ENCODE measurements at places on chromosomes 12 and 14.

DNA sequence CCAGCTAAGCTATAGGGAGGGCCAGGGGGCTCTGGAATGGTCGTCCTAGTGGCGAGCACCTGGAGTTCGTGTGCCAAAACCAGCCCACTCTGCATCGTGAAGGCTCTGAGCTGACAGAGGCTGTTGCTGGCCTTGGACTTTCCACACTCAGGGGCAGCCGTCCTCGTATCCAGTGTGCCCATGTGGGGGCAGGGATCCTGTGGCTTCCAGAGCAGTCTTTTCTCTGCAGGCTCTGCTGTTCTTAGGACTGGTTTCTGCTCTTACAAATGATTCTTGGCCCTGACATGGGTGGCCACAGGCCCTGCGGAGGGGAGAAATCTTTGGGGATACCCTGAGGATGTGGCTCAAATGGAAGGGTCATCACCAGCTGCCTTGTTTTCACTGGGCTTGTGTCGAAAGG is 177.4 kb upstream of the FKBP4 start:
- DNase-seq = no peak

DNA sequence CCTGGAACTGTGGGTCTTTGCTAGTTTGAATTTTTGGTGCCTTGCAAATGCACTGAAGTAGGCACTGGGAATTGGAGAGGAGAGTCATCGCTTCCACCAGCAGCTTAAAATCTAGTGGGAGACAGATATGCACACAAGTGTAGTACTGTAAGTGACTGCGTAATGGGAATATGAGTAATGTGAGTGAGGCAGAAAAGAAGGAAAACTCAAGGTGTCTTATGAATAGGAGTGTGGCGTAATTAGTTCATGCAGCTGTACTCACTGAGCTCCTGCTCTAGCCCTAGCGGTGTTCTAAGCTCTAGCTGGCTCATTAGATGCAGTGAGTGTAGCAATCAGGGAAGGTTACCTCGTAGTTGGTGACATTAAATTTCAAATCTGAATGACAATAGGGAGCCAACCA is 2.8 kb downstream of the TCP11L2 start:
- no peak for DNase-seq

DNA sequence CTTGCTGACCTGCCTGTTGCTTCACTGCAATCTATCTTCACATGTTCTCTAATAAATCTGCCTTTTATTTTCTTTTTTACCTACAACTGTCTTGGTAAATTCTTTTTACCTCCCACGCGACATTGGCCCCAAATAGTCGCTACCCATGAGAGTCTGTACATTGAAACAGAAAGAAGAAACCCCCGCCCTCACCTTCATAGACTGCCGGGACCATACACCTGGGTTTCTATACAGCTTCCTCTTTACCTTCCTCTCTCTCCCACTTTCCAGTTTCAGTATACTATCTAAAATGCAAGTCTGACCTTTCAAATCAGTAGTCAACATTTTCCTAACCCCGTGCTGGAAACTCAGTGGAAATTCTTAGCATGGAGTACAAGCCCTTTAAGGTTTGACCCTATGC is 4.8 kb downstream of the SLC8A3 start:
- peak; percentile 6 for DNase-seq

- no peak for DNase-seq
These were observed 75.3 kb downstream of the CCDC91 start for GRCh38 chr12:28265435-28266042.

- DNase-seq = no peak
These were observed 35.5 kb upstream of the MAX start for GRCh38 chr14:65137648-65138307.

GRCh38 chr14:58547649-58548048 is 90.1 kb upstream of the DACT1 start:
- no peak for DNase-seq

DNA sequence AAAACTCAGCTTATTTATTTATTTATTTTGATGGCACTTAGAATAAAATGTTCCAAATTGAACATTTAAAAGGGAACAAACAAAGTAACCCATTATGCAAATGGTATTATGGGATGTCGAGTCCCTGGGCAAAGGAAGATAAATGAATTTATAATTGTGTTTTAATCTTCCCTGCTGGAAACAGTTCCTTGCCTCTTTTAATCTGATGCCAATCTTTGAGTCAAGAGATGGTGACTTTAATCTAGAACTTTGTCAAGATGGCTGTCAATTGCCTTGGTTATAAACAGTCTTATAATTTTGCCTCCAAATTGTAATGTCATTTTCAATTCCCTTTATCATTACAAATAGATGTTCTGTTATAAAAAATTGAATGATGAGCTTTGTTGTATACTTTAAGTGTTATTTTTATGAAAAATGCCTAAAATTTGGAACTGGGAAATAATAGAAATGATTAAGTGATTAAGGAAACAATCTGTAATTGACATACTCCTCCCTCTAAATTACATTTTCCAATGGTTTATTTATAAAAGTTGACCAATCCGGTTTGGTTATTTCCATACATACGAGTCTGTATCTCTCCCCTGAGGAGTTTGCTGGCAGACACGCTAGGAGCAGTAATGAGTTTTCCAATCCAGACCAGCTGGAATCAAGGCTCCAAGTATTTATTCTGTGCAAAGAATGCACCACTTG is 134.9 kb upstream of the FRMD6 start:
- no peak for DNase-seq

- no peak for DNase-seq
These were observed 71.8 kb downstream of the NTN4 start for GRCh38 chr12:95718772-95719171.

DNA sequence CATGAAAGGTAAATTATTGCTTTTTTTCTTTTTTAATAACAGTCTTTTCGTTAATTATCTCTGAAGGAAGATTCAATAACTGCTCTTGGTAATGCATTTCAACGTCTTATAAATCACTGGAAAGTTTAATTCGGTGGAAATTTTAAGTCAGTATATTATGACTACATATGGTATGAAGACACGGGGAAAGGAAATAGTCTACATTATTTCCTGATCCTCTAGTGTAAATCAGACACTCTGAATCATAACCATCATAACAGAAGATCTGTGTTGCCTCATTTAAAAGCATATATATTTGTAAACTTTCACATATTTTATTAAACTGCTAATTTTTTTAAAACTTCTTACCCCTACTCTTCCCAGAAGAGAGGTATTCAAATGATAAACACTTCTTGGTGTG is 53.7 kb downstream of the EFCAB11 start:
- DNase-seq = no peak

- DNase-seq = no peak
These were observed 106.4 kb downstream of the SLC8A3 start for GRCh38 chr14:70082394-70082793.

DNA sequence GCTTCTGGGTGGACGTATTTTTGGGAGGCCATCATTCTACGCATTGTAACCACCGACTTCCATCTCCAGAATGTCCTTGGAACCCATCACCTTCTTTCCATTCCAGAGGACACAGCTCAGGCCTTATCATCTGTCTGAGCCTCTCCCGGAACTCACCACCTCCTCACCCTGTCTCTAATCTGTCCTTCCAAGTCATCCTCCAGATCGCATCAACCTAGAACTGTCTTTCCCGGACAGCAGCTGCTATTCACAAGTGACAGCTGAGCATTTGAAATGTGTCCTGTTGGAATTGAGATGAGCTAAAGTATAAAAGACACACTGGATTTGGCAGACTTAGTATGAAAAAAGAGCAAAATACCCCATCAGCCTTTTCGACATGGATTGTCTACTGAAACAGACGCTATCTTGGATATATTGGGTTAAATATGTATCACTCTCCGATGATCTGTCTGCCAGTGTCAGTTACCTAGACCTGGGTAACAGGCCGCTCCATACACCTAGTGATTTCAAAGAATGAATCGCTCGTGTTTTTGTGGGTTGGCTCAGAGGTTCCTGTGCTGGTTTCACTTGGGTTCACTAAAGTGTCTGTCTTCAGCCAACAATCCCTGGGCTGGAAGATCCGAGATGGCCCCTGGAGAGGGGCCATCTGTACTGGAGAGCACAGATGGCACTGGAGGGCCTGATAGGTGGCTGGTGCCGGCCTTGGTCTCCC is 104.4 kb upstream of the RFLNA start:
- no peak for DNase-seq

- DNase-seq = no peak
These were observed 905.6 kb downstream of the BCL11B start for GRCh38 chr14:98366429-98366828.

DNA sequence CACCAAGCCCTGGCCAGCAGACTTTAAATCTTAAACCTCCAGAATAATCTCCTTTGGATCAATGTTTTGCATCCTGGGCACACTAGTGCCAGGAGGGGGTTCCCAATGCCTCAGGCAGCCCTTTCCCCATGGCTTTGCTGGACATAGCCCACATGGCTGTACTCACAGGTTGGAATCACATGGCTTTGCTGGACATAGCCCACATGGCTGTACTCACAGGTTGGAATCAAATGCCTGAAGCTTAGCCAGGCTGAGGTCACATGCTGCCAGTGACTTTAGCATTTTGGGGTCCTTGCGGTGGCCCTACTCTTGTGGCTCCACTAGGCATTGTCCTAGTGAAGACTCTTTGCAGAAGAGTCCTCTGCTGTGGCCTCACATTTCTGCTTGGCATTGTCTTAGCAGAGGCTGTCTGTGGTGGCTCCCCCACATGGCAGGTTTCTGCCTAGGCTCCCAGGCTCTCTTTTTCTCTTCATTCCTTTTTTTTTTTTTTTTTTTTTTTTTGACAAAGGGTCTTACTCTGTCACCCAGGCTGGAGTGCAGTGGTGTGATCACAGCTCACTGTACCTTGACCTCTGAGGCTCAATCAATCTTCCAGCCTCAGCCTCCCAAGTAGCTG is 13.0 kb downstream of the FLVCR2 start:
- no peak for DNase-seq

GRCh38 chr12:121132601-121133481 is at the start of gene P2RX7:
TSS of gene P2RX7 (plus strand) at chr12:121132876. CDS start at chr12:121132971, 95 bp downstream.
- peak; percentile 96 for DNase-seq

- peak; percentile 36 for DNase-seq
These were observed 49.8 kb downstream of the SLC6A12 start for GRCh38 chr12:164207-164606.

DNA sequence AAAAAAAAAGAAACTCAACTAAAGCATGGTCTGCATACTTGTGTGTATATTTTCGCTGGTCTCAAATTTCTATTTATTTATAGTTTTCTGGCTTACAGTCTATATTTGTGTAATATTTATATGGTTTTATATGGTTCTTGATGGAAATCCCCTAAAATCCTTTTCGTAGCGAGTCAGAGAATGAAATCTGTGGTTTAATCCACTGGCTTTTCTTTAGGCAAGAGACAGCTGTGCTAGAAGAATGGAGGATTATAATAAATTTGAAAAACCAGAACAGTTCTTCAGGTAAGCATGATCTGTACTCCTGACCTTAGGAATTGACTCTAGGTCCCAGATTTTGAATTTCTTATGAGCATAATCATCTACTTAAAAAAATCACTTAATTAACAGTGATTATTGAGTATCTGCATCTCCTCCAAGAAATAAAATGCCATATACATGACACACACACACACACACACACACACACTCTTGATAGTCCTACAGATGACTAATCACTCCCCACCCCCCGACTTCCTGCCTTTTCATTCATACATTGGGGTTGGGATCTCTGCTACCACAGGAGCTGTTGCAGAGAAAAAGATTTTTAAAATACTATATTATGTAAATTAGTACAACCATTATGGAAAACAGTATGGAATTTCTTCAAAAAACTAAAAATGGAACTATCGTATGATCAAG is 113.4 kb downstream of the CRADD start:
- DNase-seq = no peak

DNA sequence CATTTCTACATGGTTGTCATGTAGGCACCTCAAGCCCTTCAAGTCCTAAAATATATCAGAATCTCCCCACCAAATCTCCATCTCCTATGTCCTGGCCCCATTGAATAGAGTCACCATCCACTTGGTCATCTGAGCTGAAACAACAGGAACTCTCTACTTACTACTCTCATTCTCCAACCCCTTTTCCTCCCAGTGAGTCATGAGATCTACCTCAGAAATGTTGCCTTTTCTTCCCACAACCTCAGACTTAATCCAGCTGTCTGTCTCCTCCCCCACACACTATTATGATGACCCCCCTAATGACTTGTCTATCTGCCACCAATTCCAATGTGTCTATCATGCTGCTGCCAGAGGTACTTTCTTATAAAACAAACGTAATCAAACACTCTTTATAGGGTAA is 72.3 kb upstream of the TMEM263 start:
- no peak for DNase-seq

DNA sequence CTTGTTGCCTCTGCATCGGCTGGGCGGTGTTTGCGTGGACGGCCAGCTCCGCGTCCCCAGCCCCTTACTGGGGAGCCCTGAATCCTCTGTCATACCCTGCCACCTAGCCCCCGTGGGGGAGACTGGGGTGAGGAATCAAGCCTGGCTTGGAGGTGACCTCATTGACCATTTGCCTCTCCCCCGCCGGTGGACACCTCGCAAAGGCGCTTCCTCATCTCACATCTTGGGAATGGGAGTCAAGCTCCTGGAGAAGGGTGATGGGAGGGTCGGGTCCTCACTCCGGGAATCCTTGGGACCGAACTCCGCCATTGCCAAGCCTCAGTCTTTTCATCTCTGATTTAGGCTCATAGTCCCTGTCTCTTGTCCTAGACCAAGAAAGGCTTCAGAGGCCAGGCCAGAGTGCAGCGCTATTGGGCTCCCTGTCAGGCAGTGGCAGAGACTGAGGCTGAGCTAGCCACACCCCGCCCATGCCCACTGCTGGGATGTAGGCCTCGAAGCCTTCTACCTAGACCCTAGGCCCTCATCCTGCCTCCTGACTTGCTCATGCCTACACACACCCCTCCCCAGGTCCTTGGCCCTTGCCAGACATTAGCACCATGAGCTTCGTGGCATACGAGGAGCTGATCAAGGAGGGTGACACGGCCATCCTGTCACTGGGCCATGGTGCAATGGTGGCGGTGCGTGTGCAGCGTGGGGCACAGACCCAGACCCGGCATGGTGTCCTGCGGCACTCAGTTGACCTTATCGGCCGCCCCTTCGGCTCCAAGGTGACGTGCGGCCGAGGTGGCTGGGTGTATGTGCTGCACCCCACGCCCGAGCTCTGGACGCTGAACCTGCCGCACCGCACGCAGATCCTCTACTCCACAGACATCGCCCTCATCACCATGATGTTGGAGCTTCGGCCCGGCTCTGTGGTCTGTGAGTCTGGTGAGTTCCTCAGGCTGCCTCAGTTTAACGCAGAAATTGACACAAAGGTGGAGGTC is 678 bp downstream of the TRMT61A start:
- no peak for DNase-seq

- no peak for DNase-seq
These were observed 110.7 kb downstream of the ZFC3H1 start for GRCh38 chr12:71552728-71553501.

DNA sequence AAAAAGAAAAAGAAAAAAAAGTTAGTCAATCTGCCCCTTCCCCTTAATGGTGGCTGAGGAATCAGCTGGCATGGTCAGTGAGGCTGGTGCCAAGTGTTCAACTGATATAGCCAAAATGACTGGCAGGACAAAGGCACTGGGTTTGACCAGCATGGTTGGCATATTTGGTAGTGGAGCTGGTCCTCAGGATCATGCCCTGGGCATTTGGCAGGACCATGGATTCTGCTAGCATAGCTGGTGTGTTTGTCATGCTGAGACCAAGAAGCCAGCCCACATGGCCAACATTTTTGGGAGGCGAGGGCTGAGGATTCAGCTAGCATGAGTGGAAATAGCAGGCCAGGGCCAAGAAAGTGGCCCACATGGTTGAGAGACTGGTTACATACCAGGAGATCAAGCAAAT is 136.5 kb downstream of the FBXL14 start:
- DNase-seq = no peak
